BJ (cell line): ENCODE measurements at places on chromosomes 5 and 9.

- DNase-seq = peak; percentile 4
Measured at GRCh38 chr9:137740312-137740711, 121.5 kb downstream of the EHMT1 start.

- DNase-seq = no peak
Measured at GRCh38 chr9:95171001-95171400, 146.5 kb downstream of the FANCC start.

- DNase-seq = no peak
Measured at GRCh38 chr5:38413696-38414095, 142.8 kb downstream of the LIFR start.

DNA sequence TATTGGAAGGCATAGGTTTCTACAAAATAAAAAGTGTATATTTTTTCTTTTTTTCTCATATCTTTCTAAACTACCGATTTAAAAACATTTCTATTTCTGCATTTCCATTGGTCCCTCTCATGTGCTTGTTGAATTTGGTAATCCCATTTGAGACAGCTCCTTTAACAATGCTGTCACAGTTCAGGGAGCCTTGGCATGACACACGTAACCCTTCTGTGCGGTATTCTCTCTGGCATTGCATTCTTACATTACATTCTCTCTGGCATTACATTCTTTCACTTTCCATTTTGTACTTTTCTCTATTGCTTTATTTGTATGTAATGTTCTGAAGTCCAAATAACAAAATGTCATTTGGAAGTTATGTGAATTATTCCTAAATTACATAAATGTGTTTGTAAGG is 150.7 kb upstream of the RASGRF2 start:
- no peak for DNase-seq
